ENCODE measurements at places on chromosomes 6 and 20.

DNA sequence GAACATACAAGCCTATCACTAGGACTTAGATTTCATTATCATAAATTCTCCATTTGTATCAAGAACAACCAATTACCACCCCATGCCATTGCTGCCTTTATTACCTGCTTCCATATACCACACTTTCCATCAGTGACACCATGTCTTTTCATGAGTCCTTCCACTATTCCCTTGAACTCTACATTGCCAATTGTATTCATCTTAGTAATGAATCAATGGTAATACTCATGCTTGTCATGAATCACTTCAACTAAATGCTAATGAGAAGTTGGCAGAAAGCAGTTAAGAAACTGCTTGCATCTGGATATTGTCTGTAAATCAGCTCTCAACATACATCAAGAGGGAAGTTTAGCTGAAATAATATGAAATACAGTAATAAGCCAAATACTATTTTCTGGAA lies 61.2 kb upstream of the RNF217 start:
- no peak for DNase-seq

- DNase-seq, result no peak
These were observed 9.7 kb upstream of the HMGA1 start for GRCh38 chr6:34226731-34227586.

DNA sequence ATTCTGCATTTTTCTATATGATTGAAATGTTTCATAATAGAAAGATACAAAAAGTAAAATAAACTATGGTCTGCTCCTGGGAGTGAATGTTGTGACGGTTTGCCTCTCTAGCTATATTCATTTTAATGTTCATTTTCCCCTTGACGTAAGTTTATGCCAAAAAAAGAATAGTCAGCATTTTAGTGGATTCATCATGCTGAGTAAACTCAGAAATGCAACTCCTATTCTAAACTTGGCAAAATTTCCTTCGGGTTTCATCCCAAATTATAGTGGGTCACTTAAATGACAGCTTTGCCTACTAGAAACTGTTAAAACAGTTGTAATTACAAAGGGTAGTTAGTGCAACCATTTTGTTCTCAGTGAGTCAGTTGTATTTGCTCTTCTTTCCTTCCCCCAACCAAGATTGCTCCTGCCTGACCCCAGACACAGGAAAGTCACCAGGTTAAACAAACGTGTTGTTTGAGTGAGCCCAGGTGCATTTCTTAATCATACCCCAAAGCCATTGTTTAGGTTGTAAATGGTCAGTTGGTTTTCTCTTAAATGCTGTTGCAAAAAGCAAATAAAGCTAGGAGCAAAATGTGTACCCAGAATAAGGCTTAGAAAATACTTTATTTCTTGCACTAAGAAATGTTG lies 482.3 kb upstream of the SOX4 start:
- no peak for DNase-seq

DNA sequence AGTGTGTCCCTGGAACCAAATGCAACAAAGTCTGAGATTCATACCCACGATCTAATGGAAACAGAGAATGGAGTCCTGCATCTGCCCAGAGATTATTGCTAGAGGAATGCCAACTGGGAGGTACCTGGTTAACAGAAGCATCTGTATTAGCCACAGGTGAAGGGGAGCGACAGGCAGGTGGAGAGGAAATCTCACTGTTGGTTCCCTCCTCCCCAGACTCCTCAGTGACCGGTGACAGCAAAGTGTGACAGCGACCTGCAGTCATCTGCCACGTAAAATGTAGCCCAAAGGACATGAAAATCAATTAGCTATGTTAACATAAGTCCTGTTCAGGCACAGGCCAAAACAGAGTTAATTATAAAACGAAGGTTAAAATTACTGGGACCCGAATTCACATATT lies 336.6 kb downstream of the SYNE1 start:
- no peak for DNase-seq

- no peak for DNase-seq
These were observed 30.3 kb downstream of the SAMD5 start for GRCh38 chr6:147538821-147539220.

DNA sequence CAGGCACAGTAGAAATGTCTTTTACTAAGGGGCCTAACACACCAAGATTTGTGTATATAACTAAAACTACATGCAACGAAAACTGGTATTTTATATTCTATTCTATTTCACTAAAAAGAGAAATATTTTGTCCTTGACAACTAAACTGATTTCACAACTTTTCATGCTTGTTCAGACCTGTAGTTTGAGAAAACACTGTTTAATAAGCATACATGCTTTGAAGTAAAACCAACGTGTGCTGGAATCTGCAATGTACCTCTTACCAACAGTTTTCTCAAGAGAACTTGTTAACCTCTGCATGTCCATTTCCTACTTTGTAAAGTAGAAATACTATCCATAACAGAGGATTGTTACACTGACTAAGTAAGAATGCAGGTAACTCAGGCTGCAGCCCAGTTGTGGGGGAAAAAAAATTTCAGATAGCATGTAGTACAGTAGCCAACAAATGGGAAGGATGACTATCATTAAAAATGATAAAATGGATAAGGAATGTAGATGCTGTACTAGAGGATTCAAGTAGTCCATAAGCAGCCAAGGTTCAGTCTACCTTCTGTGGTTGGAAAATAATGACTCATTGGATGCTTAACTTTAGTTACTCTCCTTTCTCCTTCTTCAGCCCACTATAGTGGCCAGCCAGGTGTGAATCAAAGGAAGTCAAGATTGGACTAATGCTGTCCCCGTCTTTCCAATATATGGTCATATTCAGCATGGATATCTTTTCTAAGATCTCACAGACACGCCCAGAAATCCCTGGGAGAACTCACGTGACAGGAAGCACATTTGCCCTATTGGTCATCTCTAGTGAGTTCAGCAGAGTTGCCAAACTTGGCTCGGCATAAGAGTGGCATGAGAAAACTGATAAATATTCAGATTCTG lies 65.2 kb downstream of the HFE start:
- DNase-seq, result no peak

- DNase-seq, result no peak
These were observed 23.5 kb upstream of the CTNNBL1 start for GRCh38 chr20:37670351-37670791.

DNA sequence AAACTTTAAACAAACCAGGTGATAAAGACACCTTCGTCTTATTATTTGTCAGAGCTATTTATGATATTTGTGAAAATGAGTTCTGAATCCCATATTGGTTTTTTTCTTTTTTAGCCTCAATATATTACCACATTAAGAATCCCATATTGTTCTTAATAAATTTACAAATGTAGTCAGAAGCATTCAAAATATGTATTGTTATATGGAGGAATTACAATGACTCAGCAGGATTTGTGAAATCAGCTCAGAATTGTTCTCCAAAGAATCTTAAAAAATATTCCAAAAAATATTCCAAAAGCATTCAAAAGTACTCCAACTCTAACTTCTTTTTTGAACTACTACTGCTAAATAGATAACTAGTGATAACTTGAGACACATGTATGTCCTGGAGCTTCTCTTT lies 6.5 kb upstream of the ZNF343 start:
- DNase-seq, result no peak

- DNase-seq, result no peak
These were observed 67.3 kb downstream of the TRAM2 start for GRCh38 chr6:52509281-52510212.

- no peak for DNase-seq
These were observed 10.0 kb upstream of the PRR18 start for GRCh38 chr6:166318227-166318626.

DNA sequence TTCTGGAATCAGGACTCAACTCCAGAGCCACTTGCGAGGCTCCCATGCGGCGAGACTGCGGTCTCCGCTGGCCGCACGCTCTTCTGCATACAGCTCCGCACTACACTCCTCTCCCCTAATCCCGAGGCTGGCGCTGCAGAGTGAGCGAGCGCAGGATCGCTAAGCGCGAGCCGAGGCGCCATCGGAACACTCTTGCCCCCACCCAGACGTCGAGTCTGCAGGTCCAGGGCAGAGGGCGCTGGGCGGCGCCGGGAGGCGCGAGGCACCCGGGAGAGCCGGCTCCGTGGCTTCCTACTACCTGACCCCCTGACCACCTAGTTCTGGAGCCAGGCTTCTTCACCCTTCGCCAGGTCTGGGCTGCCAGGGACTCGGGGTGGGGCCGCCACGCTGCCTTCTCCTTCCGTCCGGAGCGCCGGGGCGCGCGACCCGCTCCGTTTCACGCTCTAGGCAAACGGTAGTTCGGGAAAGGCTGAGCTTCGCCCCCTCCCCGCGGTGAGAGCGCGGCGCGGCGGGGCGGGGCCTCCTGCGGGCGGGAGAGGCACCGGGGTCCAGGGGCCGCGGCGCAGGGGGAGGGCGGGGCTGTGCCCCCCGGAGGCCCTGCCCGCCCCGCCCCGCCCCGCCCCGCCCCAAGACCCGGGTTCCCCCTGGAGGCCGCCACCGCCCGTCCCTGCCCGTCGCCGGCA lies 5.4 kb upstream of the TUBB2A start:
- DNase-seq, result no peak

DNA sequence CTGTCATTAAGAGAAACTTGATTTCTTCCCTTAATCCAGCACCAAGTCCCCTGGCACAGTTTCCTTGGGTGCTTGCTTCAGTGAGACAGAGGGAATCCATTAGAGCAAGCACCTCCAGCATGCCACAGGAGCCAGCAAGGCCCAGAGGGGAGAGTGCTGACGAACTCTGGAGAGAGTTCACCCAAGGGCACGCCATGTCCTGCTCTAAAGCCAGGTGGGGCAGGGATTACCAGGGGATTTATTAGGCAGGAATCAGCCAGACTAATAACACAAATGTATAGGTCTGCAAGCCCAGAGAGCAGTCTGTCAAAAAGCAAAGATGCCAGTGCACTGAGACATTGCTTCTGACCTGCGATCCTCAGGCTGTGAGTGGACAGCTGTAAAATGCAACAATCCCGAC lies 155.4 kb upstream of the SYNDIG1 start:
- DNase-seq, result no peak

DNA sequence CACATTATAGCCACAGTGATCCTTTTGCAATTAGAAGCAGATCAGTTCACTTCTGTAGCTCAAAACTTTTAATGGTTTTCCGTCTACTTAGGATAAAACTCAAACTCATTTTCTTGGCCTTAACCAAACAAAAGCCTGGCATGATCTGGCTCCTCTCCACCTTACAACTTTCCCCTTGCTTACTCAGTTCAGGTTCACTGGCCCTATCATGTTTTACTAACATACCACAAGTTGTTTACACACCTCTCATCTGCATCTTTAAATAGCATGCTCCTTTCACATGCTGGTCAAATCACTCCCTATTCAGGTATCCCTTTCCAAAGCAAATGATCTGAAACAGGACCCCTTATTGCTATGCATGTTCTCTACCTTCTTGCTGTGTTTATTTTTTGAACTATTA lies 191.4 kb upstream of the FAM83B start:
- DNase-seq, result no peak

DNA sequence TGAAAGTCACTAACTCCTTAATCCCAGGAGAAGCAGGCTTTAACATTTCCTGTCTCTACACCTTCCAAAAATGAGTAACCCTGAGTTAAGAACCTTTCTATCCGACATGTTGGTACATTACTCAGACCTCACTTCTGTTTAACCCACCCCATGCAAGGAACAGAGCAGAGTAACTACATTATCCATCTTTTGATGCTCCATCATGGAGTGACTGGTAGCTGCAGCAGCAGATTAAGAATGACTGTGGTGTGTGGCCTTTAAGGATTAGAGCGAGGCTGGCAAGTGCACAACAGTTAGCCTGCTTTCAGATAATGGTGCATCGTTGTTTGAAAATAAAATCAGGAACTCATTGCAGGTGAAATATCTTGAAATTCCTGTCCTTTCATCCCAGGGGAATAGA lies 2.0 kb downstream of the TRAF3IP2 start:
- DNase-seq, result no peak

GRCh38 chr6:69866351-69866769 lies at the start of gene COL19A1:
COL19A1 (plus strand) TSS chr6:69866556; CDS start chr6:69879568, 13,012 bp downstream.
- no peak for DNase-seq

DNA sequence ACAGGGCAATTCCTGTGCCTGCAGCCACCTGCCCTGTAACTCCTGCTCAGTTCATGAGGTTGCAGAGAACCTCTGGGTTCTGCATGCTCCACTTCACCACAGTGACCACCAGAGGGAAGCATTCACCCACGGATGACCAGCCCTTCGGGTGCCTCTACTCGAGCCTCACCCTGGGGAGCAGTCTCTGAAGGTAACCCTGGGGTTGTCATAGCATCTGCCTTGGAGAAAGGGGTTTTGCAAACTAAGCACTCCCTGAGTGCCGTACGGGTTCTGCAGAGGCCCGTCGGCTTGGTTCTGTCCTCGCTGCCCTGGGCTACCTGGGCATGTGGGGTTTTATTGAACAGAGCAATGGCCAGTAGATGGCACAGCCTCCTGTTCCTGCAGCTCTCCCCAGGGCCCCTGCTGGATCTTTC lies 10.2 kb upstream of the CST5 start:
- no peak for DNase-seq

- no peak for DNase-seq
These were observed 26.2 kb downstream of the BCAS1 start for GRCh38 chr20:54044156-54044555.

DNA sequence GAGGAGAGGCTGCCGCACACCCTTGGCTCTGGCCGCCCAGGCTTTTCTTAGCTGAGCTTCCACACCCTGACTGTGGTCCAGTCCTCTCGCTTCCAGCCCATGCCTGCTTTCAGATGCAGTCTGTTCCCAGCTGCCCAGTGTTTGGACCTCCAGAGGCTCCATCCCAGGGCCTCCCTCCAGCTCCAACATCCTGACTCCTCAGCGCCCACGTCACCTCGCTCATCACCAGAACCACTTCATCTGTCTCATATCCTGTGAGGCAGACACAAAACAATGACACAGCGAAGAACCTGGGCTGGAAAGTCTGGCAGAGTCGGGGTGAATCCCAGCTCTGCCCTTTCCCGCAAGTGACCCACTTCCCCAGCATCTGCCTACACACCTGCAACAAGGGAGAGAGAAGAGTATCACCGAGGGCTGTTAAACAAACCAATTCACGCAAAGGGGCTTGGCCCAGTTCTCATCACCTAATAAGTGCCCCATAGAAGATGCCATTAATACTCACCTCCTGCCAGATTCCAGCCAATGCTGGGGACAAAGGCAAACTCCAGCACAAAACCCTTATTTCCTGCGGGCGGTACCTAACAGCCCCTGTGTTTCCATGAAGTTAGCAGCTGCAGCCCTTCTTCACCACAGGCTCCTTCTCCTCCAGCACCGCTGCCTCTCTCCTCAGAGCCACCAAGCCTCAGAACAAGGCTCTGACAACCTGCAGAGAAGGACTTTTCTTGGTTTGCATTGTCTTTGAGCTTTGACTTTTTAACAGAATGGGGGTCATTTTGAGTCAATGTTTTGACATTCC lies 133.4 kb upstream of the CDH4 start:
- DNase-seq, result no peak

DNA sequence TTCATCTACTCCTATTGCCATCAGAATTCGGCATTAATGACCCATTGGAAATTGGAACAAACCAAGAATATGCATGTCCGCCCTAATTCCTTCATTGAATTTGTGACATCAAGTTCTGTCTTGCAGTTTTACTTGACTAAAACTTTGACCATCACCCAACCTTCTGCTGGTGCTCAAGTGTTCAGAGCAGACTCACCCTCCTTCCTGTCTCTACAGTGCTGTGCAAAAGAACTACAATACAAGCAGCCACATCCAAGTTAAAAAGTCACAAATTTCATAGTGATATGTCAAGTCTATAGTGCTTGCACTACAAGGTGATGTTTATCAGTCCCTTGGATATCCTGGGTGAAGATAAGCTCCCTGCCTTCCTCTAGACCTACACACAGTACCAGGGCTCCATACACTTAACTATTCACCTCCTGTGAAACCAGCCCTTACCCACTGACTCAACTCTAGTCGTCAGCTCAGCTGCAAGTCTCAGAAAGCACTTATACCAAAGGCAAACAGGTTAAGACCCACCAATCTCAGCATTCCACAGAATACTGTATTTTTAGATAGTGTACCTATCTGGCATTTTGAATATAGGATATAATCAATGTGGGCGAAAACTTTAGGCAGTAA lies 23.6 kb downstream of the SNX5 start:
- DNase-seq, result no peak
